ENCODE measurements at places on chromosomes 6 and 20.

- no peak for DNase-seq
Observed at GRCh38 chr6:130513770-130514169, 148.0 kb downstream of the TMEM200A start.

- no peak for DNase-seq
Observed at GRCh38 chr6:145312481-145312880, 422.8 kb downstream of the EPM2A start.

GRCh38 chr6:125377621-125378020 lies 75.9 kb upstream of the HDDC2 start:
- no peak for DNase-seq

GRCh38 chr6:33205191-33206026 lies 954 bp downstream of the HSD17B8 start:
- DNase-seq: no peak

GRCh38 chr6:164208371-164208770 lies 793.9 kb downstream of the QKI start:
- DNase-seq: no peak

- DNase-seq: no peak
Observed at GRCh38 chr6:14739827-14740226, 506.0 kb upstream of the JARID2 start.

- no peak for DNase-seq
Observed at GRCh38 chr6:112649853-112650252, 302.7 kb downstream of the RFPL4B start.

DNA sequence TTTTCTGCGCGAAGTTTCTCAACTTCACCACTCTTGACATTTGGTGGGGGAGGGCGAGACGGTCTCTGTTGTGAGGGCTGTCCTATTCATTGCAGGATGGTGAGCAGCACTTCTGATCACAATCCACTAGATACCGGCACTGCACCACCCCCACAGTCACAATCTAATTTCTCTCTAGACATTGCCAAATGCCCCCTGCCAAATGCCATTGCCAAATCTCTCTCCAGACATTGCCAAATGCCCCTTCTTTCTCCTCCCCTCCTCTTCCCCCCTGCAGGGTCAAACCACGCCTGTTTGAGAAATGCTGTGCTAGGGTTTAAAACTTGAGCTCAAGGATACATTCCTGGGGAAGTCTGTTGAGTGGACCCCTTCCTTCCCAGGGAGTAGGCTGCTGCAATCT lies 603.5 kb upstream of the CDH4 start:
- DNase-seq: no peak

GRCh38 chr20:61876952-61877728 lies 188.5 kb downstream of the TAF4 start:
- DNase-seq: no peak

DNA sequence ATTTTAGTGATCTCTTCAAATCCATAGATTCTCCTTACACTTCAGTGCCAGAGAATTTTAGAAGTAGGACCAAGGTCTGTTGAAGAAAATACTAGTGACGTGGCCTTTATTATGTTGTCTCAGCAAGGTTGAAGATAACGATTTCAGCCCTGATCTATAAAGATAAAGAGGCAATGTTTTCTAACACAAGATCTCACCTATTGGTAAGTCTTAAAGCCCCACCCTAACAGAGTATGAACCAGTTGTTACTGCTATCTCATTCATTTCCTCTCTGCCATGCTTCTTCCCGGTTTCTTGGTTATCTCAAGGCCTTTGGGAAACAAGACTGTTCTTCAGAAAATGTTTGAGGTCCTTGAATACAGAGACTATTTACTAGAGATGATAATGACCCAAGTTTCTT lies 53.1 kb downstream of the KIAA0408 start:
- DNase-seq: no peak

DNA sequence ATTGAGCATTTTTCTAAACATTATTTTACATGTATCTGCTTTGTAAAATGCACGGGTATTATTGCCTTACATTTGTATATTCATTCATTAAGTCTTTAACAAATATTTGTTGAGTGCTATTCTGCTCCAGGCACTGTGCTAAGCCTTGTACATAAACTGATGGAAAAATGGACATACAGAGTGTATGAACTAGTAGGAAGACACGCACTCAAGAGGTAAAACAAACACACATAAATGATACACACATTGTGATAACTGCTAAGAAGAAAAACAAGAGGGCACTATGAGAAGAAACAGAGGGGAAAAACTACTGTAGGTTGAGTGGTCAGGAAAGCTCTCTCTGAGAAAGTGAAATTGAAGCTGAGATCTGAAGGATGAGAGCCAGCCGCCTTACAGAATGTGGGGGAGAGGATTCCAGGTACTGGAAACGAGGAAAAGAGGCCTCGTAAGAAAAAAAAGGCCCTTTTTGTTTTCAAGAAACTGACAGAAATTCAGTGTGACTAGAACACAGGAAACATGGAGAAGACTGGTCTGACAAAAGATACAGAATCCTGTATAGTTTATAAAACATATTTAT lies 117.5 kb downstream of the EYA4 start:
- peak; percentile 40 for DNase-seq

GRCh38 chr20:33232486-33233072 lies 3.2 kb upstream of the BPIFA1 start:
- DNase-seq: no peak

GRCh38 chr20:44701118-44701857 lies 13.9 kb upstream of the CCN5 start:
- DNase-seq: no peak
